ENCODE measurements at places on chromosomes 16 and 17.

GRCh38 chr16:3861808-3862451 lies 18.6 kb downstream of the CREBBP start:
- peak; percentile 58 for DNase-seq

GRCh38 chr17:50426814-50427787 lies 1.1 kb downstream of the ACSF2 start:
- DNase-seq, result peak; percentile 46

DNA sequence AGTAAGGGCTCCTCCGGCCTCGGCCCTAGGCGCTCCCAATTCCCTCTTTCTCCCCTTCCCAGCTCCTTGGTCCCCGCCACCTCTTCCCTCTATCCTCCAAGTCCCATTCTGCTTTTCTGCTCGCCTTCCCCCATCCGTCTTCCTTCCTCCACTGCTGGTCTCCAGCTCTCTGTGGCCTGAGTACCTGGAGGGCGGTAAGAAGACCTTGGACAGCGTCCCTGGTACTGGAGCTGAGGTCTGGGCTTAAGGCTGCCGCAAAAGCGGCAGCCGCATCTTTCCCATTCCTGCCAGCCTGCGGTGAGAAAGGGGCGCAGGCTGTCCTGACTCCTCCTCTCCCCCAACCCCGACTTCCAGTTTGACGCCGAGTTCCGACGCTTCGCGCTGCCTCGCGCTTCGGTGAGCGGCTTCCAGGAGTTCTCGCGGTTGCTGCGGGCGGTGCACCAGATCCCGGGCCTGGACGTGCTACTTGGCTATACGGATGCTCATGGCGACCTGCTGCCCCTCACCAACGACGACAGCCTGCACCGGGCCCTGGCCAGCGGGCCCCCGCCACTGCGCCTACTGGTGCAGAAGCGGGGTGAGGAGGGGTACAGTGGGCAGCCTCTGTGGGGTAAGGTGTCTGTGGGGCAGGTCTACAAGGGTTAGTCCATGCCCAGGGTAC lies 471 bp downstream of the PARD6A start:
- DNase-seq, result no peak

GRCh38 chr17:14316126-14316832 lies 15.4 kb downstream of the HS3ST3B1 start:
- DNase-seq, result no peak

DNA sequence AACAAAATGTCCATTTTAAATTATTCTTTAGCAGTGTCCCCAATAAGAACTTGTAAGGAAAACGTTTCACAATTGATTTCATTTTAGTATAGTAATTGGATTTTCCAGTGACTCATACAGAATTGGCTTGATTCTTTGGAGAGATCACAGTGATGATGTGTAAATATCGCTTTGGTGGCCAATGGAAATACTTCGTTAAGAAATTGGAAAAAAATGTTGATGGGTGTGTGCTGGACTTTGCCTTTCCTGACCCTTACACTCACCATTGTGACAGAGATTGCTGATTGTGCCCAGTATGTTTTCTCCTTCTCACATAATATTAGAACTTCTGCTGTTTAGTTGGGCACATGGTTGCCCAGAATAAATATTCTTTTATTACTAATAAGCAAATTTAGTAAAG lies 7.4 kb upstream of the EFCAB13 start:
- DNase-seq, result no peak
